ENCODE measurements at places on chromosomes 3 and 15.

DNA sequence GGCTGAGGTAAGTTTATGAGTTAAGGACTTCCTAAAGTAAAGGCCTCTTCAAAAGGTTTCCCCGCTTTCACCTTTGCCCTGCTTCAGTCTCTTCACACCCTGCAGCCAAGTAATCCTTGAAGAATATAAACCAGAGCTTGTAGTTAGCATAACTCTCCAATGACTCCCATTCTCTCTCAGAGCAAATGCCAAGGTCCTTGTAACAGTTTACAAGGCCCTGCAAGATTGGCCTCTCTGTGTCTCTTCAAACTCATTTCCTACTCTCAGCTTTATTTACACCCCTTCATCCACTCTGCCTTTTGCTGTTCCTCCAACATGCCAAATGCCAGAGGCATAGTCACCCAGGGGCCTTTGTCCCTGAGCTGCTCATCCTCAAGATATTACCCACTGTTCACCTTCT, 60.5 kb upstream of the MME start:
- H3K27me3 ChIP-seq = no peaks in the 10 kb centered on the region
- H3K27ac ChIP-seq = no peak overlapping the region
- no peak for DNase-seq
- H3K4me3 ChIP-seq = no peak overlapping the region

- H3K36me3 ChIP-seq = no peaks in the 10 kb centered on the region
- H3K4me1 ChIP-seq = no peaks in the 10 kb centered on the region
- DNase-seq = no peak
- no peaks in the 10 kb centered on the region for H3K27me3 ChIP-seq
- H3K27ac ChIP-seq = no peak overlapping the region
- H3K4me3 ChIP-seq = no peak overlapping the region
Measured at GRCh38 chr15:62983956-62984355, 58.6 kb upstream of the TPM1 start.

DNA sequence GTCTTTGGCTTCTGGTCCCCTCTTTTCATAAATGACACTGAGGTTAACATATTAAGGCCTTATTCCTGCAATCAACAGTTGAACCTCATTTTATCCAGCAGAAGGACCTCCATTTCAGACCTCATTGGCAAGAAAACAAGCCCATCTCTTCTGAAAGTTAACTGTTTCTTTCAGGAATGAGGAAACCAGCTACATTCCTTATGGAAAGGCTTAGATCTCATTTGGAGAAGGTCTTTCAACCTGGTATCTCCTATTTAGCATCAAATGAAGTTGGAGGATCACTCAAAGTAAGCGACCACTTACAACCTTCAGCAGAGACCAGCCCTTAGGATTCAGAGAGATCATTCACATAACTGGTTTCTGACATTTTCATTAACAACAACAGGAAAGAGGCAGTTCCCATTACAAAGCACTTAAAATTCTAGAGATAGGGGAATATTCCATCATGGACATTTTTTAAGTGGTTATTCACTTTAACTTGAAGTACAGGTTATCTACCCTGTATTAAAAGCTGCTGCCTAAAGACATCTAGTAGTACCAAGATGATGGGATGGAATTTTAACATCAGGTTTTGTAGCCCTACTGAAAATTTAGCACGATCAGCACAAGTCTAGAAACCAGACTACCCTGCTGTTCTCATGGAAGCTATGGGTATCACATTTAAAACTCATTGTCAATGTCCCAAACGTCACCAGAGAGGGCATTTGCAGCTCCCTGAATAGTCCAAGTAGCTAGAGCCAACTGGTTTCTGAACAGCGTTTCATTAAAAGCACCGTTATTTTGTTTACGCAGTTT, 30.4 kb downstream of the TFRC start:
- no peaks in the 10 kb centered on the region for H3K4me1 ChIP-seq
- H3K4me3 ChIP-seq = no peak overlapping the region
- no peak for DNase-seq
- H3K27ac ChIP-seq = no peak overlapping the region

- H3K4me1 ChIP-seq = no peaks in the 10 kb centered on the region
- peaks cover 3% of the 10 kb centered on the region for H3K27me3 ChIP-seq
- H3K27ac ChIP-seq = no peak overlapping the region
- no peak overlapping the region for H3K4me3 ChIP-seq
- no peaks in the 10 kb centered on the region for H3K36me3 ChIP-seq
- no peak for DNase-seq
Measured at GRCh38 chr3:53665608-53666425, 171.4 kb downstream of the CACNA1D start.

DNA sequence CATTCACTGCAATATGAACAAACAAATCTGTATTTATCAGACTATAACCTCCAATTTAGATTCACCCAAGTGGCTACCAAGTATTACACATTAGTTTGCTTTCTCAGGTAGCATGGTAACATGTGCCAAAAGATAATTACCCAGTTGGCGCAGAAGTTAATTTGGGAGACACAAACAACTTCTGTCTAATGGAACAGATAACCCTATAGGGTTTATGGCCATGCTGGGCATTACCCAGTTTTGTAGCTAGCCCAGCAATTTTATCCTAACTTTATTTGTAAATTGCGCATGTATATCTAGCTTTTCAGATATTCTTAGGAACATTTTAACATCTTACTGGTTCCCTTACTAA, 780 bp downstream of the RPL22L1 start:
- peak overlapping the region; percentile 92 for H3K4me3 ChIP-seq
- peak; percentile 4 for DNase-seq
- peaks cover 28% of the 10 kb centered on the region for H3K36me3 ChIP-seq
- H3K27ac ChIP-seq = peak overlapping the region; percentile 82
- no peaks in the 10 kb centered on the region for H3K27me3 ChIP-seq
- peaks cover 34% of the 10 kb centered on the region for H3K4me1 ChIP-seq

GRCh38 chr15:68227643-68228142, 1.8 kb downstream of the CLN6 start:
- no peak overlapping the region for H3K4me3 ChIP-seq
- H3K27ac ChIP-seq = no peak overlapping the region
- H3K27me3 ChIP-seq = no peaks in the 10 kb centered on the region
- H3K36me3 ChIP-seq = no peaks in the 10 kb centered on the region
